Upper lobe of left lung (tissue), 6 donors: ENCODE measurements at places on chromosomes 2 and 18. TPM values are rescaled to one million over a fixed set of nuclear protein-coding genes. Genes with fewer than 3 reads are reported as not detected.
A peak's percentile ranks its signal among the peaks of the same experiment; 100 is the strongest.

- DNase-seq = no peak
These were observed 35.2 kb downstream of the TMEM163 start for GRCh38 chr2:134683561-134684112.

POTEF gene
- total RNA-seq = not detected

HOXD9 gene
- total RNA-seq = 0.40 TPM

MFF gene
- total RNA-seq = 90.7 TPM

GRCh38 chr2:76640905-76641304, 881.3 kb downstream of the LRRTM4 start:
- no peak for DNase-seq

CRYBA2 gene
- total RNA-seq = not detected

DYNAP gene
- not detected for total RNA-seq

ANKRD62 gene
- not detected for total RNA-seq

- DNase-seq = no peak
These were observed at the start of gene FER1L5 for GRCh38 chr2:96642564-96643360. Gene FER1L5 (plus strand): TSS chr2:96642764. CDS start chr2:96642837, 73 bp downstream.

GRCh38 chr18:40851014-40851429, 1104.0 kb upstream of the PIK3C3 start:
- peak; percentile 61 for DNase-seq

- no peak for DNase-seq
These were observed 42.3 kb downstream of the GATA6 start for GRCh38 chr18:22211657-22212056.

IL36B gene
- not detected for total RNA-seq

RAB6C gene
- total RNA-seq = not detected

PARD6G gene
- total RNA-seq = 5.6 TPM

DNA sequence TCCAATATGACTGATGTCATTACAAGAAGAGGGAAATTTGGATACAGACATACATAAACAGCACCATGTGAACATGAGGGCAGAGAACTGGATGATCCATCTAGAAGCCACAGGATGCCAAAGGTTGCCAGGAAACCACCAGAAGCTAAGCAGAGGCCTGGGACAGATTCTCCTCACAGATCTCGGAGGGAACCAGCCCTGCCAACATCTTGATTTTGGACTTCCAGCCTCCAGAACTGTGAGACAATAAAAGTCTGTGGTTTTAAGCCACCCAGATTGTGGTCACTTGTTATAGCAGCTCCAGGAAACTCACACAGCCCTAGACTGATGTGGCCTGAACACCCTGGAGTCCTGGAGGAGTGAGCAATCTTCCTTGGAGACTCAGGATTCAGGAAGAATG, 351.6 kb downstream of the EIPR1 start:
- DNase-seq = no peak

- DNase-seq = no peak
These were observed 12.4 kb upstream of the GPD2 start for GRCh38 chr2:156423674-156424282.

- peak; percentile 79 for DNase-seq
These were observed 22.3 kb upstream of the RHOB start for GRCh38 chr2:20424300-20425290.

LYPD1 gene
- 1.4 TPM for total RNA-seq

DNA sequence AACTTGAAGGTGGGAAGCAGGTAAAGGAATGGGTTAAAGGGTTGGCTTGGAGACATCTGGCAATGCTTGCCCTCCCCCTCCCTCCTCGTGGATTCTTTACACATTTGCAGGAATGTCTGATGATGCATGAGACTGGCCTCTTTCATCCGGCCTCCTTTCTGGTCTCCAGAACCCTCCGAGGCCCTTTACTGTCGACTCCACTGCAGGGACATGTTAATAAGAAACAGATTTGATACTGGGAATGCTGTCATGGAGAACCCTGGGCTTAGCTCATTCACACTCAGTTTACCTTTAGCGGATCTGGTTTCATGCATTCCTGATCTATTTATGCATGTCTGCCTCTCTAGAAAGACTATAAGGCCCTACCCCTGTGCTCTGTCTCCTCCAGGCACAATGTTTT, 238.7 kb downstream of the TGIF1 start:
- no peak for DNase-seq

- no peak for DNase-seq
These were observed 109.7 kb downstream of the MBD5 start for GRCh38 chr2:148130581-148130980.
